ENCODE measurements at places on chromosomes 7 and 10.

DNA sequence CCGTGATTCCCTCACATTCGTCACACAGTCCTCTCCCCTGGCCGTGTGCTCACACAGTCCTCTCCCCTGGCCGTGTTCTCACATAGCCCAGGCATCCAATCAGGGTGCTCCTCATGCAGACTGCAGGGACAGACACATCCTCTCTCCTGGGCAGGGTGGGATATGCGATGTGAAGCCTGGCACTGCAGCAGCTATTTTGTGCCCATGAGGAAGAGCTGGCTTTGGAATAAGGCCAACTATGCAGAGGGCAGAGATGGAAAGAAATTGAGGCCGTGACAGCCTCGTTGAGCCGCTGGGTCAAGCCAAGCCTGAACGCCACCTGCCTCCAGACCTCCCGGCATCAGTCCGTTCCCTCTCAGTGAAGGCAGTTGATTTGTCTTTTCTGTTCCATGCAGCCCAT, 35.8 kb downstream of the FOXL3 start:
- no peak for DNase-seq

GRCh38 chr7:71237945-71238344, 106.0 kb downstream of the GALNT17 start:
- DNase-seq, result no peak

GRCh38 chr10:101405001-101405400, 51.0 kb downstream of the BTRC start:
- no peak for DNase-seq

GRCh38 chr10:35420044-35420443, 83.7 kb downstream of the CCNY start:
- no peak for DNase-seq

GRCh38 chr7:148711191-148712102, 12.7 kb downstream of the CUL1 start:
- DNase-seq, result no peak

- no peak for DNase-seq
Measured at GRCh38 chr7:18846765-18847215, 270.6 kb downstream of the TWIST1 start.

- DNase-seq, result no peak
Measured at GRCh38 chr7:29105752-29106668, 40.3 kb downstream of the CPVL start.

DNA sequence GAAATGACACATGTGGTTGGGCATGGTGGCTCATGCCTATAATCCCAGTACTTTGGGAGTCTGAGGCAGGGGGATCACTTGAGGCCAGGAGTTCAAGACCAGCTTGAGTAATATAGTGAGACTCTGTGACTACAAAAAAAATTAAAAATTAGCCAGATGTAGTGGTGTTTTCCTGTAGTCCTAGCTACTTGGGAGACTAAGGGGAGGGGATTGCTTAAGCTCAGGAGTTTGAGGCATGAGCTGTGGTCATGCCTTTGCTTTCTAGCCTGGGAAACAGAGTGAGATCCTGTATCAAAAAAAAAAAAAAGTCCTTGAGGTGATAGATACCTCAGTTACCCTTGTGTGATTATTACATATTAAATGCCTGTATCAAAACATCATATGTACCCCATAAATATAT, 116.7 kb downstream of the SLC25A40 start:
- no peak for DNase-seq

- no peak for DNase-seq
Measured at GRCh38 chr10:70893227-70894006, 5.1 kb upstream of the PCBD1 start.

- no peak for DNase-seq
Measured at GRCh38 chr10:86004337-86004736, 362.3 kb downstream of the GRID1 start.

DNA sequence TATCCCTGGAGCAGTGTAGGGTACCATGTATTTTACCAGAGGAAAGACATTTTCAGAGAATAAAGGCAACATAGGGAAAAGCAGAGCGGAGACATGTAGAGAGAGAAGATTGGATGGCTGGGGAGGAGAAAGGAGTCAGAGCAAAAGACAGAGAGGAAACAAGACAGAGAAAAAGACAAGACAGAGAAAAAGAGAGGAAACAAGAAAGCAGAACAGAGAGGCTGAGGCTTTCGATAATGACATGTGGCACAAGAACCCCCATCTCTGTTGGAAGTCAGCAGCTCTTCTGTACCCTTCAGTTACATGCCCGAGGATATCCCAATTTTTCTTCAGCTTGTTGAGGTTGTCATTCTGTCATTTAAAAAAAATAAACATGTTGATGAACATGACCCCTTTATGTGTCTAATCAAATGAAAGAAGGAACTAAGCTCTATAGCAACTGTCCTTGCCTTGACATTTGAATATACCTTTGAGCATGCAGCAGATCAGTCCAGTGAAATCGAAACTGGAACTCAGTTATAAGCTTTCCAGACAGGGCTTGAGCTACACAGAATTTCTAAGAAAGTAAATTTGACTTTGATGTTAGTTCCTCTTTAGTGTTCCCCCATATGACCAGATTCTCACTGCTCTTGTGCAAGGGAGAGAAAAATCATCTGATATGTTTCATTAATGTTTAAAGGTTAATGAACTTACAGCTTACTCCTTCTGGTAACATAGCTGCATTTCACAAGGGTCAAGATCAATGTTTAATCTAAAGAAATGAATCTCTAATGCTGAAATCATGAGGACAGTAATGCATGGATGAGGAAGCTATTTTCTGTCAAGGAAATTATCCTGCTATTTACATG, 75.1 kb upstream of the SP4 start:
- DNase-seq, result no peak

DNA sequence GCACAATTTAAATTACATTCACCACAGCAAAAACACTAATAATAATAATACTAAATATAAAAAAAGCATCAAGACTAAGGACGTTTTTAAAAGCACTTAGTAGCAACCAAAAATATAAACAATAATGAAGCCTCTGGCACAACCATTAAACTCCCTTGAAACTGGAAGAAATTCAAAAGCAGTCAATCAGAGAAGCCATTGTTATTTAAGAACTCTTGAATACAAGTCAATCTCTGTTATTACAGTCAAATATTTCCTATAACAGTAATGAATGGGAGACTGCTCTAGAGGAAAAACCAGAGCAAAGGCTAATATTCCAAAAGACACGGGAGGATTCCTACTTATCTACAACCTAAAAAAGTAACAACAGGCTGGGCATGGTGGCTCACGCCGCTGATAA, 164.2 kb downstream of the KMT2E start:
- no peak for DNase-seq

GRCh38 chr7:151895631-151896031, 18.7 kb upstream of the PRKAG2 start:
- DNase-seq, result no peak

Data from stimulated activated naive CD4-positive, alpha-beta T cell treated with Interleukin-2 at 50 U/mL for 16 hours (primary cell).